ENCODE measurements at places on chromosomes 16 and 17.

- DNase-seq, result no peak
Observed at GRCh38 chr17:3043737-3044365, 19.6 kb downstream of the OR1D5 start.

DNA sequence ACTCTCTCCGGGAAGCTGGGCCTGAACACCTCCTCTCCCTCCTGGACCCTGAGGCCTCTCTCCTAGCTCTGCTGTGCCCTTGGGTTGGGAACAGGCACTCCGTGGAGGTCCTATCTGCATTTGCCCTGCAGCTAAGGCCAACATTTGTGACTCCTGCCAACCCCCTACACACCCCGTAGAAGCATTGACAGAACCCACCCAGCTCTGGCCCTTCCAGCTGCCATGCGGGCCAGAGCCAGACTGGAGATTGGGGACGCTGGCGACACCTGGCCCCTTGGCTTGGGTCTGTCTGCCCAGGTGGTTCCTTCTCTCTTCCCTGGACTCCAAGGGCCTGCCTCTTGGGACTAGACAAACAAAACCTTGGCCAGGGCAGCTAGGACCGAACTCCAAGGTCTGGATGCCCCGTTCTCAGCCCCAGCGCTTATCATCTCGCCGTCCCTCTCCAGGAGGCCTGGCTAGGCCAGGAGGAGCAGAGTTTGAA, 644 bp upstream of the RHBDF2 start:
- no peak for DNase-seq

GRCh38 chr17:68290955-68291835, at the start of the genes ARSG and SLC16A6:
Gene ARSG, plus strand, starts transcription at chr17:68291495. Its CDS starts 15,999 bp downstream, at chr17:68307494.
Gene SLC16A6, minus strand, starts transcription at chr17:68291127. Its CDS starts 12,807 bp downstream, at chr17:68278320.
- DNase-seq, result peak; percentile 76

DNA sequence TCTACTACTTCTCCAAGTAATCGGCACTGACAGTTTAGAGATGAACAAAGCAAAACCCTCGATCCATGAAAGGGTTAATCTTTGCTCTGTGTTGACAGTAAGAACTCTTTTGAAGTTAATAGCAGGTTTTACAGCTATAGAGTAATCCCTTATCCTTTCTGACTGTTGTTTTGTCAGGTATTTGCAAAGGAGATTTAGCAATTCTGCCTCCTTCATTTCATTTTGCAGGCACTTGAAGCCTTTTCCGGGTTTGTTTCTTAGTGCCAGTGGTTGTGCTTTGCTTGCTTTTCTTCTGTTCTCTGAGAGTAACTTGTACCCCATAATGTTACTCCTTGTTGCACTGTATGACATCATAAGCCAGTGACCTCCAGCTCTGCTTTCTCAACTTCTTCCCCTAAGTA, 64.5 kb downstream of the TANGO6 start:
- DNase-seq, result no peak

DNA sequence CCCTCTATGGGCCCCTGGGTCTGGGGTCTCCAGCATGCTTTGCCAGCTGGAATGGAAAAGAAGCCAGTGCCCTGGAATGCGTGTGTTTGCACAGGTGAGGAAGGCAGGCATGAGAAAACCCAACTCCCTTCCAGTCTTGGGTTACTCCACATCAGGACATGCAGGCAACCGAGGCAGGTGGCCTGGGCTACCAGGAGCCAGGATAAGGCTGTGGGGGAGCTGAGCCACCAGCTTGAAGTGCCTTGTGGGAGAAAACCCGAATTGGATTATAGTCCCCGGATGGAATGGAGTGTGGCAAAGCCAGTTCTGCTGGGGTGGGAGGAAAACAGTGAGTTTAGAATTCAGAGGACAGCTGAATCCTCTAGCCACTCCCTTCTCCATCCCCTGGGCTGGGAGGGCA, 7.2 kb downstream of the SRCIN1 start:
- DNase-seq, result no peak

GRCh38 chr16:83974475-83974874, 6.4 kb downstream of the NECAB2 start:
- DNase-seq, result no peak

DNA sequence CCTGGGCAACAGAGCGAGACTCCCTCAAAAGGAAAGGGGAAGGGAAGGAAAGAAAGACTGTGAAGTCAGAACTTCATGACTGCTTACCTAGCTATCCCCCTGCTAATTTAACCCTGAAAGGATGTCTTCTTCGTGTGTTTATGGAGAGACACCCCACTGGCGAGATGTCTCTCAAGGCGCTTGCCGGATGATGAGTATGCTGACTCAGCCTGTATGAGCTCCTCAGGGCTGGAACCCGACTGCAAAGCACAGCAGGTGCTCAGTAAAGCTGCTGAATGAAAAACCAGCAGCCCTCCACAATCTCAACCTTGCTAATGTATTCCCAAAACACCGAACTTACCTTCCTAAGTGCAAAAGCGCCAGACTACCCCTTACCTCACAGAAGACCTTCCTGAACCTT, 2.3 kb downstream of the ANKFY1 start:
- DNase-seq, result no peak

DNA sequence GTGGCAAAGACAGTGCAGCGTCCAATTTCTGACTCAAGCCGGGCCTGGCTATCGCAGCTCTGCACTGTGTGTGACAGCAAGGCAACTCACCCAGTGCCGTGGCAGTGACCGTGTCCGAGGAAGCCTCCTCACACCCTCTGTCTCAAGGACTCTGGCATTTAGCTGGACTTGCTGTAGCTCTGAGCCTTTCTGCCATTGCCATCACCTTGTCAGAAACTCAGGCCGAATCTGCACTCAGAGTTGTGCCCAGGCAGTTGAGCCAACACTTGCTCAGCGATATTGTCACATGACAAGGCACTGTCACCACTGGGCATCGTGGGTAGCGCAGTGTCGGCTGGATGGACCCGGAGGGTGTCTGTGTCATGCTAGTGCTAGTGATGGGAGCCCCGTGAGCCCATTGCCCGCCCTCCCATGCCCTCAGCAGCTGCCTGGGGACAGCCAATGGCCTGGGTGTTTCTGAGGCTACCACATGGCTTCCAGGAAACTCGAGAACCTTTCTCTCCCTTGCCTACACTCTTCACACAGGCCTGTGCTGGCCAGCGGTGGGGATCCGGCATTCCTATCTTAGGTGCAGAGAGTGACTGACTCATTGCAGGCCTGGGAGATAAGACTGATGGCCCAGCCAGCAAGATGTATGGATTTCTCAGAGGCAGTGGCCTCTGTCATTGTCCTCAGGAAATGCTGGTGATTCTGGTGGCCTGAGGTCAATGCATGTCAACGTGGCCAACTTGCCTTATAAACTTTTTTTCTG, 22.1 kb upstream of the STH start:
- DNase-seq, result no peak

- DNase-seq, result no peak
Observed at GRCh38 chr17:80948976-80949450, 42.6 kb upstream of the CHMP6 start.

DNA sequence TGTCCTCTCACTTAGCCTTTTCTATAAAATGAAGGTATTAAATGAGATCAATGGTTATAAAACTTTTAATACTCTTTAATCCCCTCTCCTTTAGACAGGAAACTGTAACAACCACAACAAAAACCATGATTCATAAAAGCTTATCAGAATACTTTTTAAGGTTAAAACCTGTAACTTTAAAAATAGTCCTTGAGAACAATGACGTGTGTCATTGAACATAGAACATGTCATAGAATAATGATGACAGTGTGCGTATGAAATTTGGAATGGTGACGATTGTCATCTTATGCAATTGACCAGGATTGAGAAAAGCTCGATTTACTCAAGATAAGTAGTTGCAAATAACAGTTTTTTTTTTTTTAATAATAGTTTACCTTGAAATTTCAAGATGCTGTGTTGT, 94.1 kb downstream of the PLCG2 start:
- DNase-seq, result no peak

- DNase-seq, result no peak
Observed at GRCh38 chr16:70257391-70257790, 5.7 kb upstream of the EXOSC6 start.

DNA sequence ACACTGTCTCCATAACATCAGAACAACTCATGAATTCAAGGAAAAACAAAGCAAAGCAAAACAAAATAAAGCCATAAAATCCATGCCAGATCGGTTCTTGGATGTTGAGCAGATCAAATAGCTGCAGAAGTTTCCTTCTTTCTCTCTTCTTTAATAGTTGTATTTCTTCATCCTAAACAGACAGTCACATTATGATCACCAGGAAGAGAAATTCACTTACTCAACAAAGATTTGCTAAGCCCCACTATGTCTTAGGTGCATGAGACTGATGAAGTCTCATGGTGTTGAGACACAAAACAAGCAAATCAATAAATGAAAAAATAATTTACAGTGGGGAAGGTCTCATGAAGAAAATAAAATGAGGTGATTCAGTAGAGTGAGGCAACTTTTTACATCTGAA, 72.8 kb downstream of the WIPI1 start:
- DNase-seq, result no peak

- no peak for DNase-seq
Observed at GRCh38 chr17:75872434-75873351, 5.7 kb downstream of the TRIM47 start.

DNA sequence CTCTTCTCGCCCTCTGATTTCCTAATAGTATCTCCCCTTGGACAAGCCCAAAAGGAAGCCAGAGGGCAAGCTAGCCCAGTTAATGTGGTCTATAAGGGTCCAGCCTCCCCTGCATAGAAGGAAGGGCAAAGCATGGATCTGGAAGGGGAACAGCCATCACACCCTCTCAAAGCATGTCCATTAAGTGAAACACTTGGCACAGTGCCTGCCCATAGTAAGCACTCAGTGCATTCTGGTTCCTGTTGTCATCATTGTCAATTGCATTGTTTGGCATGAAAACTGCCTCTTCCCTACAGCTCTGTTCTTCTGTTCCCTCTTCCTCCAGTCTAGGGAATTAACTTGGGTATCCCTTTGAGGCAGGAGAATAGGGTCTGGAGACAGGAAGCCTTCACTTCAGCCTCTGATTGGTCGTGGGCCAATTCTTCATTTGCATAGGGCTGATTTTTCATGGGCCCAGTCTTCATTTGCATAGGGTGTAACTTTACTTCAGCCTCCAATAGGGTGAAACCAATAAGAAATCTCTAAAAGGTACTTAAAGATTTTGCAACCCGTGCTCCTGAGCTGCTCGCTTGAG, 81.4 kb downstream of the C17orf67 start:
- DNase-seq, result no peak

DNA sequence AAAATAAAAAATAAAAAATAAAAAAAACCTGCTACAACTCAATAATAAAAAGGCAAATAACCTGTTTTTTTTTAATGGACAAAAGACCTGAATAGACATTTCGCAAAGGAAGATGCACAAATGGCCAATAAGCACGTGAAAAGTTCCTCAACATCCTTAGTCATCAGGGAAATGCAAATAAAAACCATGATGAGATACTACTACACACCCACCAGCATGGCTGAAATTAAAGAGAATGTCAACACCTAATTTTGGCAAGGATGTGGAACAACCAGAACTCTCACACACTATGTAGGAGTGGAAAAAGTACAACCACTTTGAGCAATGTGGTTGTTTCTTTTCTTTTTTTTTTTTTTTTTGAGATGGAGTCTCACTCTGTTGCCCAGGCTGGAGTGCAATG, 24.6 kb downstream of the COG7 start:
- DNase-seq, result no peak

- DNase-seq, result no peak
Observed at GRCh38 chr16:10964891-10965326, 20.5 kb downstream of the CLEC16A start.

GRCh38 chr16:69150146-69150865, 17.9 kb downstream of the UTP4 start:
- DNase-seq, result no peak

- no peak for DNase-seq
Observed at GRCh38 chr17:27982688-27983087, 59.8 kb upstream of the NLK start.

DNA sequence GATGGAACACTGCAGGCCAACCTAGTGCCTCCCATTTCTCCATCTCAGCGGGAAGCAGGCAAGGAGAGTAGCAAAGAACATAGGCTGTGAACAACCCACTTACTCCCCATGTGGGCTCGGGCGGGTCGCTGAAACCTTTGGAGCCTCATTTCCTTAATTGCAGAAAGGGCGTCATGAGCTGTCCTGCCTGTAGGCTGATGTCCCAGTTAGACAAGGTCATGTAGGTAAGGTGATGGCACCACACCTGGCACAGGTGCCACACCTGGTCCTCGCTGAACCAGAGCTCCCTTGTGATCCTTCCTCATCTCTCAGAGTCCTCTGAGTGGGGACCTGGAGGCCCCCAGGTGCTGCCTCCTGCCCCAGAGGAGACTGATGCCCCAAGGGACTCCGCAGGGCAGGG, 22.9 kb downstream of the ABCC3 start:
- no peak for DNase-seq

GRCh38 chr17:73855720-73856333, 211.6 kb upstream of the SDK2 start:
- DNase-seq, result no peak

GRCh38 chr16:10827691-10828341, 9.2 kb upstream of the TVP23A start:
- DNase-seq, result no peak

GRCh38 chr17:15273141-15273793, 8.1 kb upstream of the PMP22 start:
- no peak for DNase-seq

DNA sequence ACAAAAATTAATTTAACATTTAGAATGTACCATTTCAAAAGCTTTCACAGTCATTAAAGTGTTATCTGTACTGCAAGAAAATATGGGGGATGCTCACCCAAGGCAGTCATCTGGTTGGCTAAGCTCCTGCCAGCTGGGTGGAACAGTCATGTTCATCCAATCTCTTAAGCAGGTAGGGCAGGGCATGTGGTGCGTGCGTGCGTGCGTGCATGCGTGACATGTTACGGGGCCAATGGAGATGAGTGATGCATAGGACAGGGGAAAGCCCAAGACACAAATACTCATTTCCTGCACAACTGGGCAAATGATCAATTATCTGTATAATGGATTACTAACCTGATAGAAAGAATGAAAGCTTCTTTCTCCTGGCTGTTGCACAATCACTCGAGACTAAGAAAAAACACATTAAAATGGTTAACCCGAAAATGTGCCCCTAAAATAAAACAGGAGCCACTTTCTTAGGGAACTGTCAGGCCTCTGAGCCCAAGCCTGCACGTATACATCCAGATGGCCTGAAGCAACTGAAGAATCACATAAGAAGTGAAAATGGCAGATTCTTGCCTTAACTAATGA, 104.4 kb downstream of the MYO1D start:
- DNase-seq, result no peak
